ENCODE measurements at places on chromosomes 5 and 9.

DNA sequence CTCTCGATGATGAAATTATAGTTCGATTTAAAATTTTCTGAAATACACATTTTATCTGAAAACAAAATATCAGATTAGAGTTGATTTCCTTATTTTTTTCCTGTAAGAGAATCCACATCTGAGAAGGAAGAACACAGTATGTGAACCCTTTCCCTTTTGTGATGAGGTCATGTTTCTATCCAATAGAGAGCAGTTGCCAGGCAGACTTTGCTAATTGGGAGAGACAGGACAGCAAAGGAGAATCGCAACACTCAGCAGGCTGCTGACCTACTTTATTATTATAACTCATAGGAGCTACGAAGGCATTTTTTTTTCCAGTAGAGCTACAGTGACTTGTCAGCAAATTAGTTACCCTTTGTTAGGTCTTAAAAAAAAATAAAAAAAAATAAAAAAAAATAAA is 242.1 kb downstream of the HCN1 start:
- DNase-seq: no peak

DNA sequence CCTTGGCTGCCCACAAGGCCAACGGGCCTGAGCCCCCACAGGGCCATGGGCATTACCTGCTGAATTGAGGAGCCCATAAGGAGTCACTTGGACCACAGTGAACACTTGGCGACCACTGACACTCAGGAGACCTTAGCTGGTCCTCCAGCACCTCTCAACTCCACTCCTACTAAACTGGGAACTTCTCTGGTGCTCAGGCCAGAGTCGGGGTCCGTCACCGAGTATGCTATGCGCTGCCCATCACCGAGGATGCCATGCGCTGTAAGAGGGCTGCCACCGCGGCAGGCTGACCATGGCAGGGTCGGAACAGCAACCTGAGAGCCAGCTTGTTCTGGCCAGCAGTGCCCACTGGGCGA is 600 bp upstream of the SQSTM1 start:
- no peak for DNase-seq

DNA sequence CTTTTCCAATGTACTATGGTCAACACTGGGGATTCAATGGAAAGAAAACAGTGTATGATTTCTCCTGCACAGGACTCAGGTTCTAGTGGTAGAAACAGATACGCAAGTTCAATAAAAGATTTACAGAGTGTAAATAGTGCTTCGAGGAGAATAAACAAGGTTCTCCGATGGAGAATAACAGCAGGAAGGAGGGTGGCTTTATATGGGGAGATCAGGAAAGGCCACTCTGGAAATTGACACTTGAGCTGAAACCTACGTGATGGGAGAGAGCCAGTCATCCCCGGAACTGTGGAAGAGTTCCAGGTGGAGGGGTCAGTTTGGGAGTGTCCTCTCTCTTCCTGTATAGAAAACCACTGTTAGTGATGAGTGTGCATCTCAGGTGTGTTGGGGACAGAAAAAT is 65.9 kb downstream of the GARNL3 start:
- DNase-seq: no peak

DNA sequence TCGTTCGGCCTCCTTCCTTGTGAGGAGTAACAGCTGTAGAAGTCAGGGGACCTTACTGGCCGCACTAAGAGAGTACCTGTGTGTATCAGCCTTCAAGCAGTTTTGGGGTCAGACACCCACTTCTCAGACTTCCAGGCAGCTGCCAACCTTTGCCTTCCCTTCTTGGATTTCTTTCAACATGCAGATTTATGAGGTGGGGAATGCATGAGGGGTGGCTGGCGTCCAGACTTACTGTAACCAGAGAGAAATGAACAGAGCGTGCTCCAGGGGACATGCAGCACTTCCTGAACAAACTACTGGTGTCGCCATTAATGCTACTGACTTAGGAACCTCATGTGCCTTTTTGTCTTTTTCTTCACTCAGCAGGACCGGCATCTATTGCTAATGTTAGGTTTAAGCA is 46.7 kb downstream of the INSYN2B start:
- no peak for DNase-seq

DNA sequence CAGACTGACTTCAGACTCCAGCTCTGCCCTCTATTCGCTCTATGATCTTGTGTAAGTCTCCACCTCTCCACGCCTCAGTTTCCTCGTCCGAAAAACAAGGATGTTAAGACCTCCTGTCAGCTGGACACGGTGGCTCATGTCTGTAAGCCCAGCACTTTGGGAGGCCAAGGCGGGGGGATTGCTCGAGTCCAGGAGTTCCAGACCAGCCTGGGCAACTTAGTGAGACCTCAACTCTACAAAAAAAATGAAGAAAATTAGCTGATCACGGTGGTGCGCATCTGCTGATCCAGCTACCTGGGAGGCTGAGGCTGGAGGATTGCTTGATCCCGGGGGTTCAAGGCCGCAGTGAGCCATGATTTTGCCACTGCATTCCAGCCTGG is 36.6 kb upstream of the GABRP start:
- no peak for DNase-seq

DNA sequence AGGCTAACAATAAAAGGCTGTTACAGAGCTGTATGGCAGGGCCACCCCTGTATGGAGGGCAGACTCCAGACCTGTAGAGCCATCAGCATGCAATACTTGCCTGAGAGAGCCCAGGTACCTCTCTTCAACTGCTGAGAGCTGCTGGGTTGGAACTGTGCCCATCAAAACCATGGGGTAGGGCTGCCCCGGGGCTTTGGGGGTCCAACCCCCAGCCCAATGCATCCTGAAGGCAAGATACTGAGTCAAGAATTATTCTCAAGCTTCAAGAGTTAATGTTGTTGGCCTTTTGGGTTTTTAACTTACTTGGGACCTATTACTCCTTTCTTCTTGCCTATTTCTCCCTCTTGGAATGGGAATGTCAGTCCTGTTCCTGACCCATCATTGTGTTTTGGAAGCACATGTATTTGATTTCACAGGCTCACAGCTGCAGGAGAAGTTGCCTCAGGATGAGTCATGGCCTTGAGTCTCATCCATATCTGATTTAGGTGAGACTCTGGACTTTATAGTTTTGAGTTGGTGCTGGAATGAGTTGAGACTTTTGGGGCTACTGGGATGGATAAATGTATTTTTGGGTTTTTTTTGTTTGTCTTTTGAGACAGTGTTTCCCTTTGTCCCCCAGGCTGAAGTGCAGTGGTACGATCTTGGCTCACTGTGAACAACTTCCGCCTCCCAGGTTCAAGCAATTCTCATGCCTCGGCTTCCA is 21.0 kb upstream of the CDK7 start:
- DNase-seq: no peak

- DNase-seq: no peak
Measured at GRCh38 chr9:35537913-35538312, 48.0 kb downstream of the RUSC2 start.
